ENCODE measurements at places on chromosomes 6 and 20.

DNA sequence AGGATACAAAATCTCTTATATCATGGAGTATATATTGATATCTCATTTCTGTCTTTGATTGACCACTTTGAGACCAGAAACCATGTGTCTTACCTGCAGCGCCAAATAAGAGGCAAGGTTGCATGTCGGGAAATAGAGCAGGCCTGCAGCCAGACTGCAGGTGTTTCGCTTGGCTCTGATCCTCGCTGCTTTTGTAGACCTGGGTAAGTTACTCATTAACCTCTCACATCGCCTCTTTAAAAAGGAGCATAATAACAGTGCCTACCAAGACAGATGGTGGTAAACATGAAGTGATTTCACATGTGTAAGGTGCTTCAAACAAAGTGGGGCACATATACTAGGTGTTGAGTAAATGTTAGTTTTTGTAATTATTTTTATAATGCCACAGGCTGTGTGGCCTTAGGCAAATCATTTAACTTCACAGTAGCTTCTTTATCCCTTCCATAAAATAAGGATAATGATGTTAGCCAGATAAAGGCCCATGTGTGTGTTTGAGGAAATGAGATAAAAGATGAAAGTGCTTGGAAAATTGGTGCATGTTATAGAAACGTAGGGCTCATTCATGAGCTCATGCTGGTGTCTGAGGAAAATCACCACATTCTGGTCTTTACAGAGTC lies 248.8 kb upstream of the MAP3K7 start:
- DNase-seq: no peak

DNA sequence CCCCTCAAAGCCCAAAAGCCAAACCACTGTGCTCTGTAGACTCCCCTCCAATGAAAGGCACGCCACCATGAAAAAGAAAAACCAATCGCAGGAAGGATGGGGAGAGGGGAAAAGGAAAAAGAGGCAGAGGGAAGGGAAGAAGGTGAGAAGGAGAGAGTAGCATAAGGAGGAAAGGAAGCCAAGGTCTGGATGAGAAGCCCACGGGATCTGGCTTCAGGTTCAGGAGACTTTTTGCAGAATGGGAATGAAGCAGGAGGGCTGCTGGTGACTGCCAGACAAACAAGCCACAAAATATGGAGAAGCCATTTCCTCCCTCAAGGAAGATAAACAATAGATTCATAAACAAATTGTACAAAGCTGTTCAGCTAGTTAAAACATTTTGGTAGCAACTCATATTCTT lies 79.0 kb upstream of the MRPS10 start:
- DNase-seq: no peak

DNA sequence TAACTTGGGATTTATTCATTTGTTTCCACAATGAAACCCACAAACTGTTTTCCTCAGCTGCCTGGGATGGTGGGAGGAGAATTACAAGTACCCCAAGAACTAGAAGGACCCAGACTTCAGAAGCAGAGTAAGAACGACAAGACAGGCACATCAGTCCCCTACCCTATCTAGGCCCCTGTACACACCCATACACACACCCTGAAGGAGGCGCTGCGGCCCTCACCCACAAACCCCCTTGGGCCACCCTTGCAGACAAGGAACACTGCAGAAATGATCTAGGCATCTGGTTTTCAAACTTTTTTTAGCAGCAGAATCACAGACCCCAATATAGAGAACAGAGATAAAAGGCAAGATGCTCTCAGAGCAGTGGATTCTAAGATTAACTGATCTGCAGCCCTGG lies 55.0 kb downstream of the TRERF1 start:
- DNase-seq: no peak

GRCh38 chr20:2932498-2932897 lies 59.2 kb downstream of the PTPRA start:
- no peak for DNase-seq

DNA sequence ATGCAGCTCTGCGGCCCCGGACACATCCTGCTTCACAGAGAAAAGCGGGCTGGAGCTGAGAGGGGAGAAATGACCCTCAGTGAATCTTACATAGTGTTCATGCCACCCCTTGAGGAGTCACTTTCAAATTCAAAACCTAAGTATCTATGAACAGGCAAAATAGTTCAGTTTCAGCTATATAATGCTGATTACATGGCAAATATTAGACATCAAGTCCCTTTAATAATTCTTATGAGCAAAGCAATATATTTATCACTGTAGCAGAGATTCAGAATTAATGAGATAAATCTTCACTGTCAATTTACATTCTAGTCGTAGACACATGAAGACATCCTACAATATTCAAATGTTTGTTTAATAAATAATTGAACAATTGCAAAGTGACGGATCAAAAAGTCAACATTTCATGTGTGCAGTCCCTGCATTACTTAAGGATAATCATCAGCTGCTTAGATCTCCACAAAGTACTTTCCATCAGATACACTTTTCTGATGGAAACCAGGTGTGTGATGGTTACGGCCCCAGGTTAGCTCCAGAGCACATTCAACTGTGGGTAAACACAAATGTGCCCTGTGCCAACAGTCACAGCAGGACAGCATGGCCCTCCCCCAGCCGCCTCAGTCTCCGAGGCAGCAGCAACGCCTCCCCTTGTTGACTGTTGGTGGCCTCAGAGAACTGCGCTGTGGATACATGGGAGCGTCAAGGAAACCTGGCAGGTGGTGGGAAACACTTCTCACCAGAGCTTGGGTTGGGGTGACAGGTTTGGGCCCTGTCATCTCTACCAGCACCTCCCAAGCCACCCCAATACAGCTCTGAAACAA lies 787 bp upstream of the PRR18 start:
- DNase-seq: no peak

DNA sequence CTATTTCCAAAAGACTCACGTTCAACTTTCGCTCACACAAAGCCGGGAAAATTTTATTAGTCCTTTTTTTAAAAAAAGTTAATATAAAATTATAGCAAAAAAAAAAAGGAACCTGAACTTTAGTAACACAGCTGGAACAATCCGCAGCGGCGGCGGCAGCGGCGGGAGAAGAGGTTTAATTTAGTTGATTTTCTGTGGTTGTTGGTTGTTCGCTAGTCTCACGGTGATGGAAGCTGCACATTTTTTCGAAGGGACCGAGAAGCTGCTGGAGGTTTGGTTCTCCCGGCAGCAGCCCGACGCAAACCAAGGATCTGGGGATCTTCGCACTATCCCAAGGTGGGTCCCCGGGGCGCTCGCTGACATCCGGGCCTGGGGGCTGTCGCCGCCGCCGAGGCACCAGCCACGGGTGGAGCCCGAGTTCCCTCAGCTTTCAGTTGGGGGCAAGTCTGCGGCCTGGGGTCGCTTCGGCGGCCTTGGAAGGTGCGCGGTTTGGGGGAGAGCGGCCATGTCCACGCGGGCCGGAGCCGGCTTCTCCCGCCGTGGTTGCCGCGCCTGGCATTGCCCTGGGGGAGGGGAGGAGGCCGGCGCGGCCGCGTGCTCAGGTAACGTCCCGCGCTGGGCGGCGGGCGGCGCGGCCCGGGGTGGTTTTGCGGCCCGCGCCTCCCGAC lies 429 bp downstream of the AMD1 start:
- peak; percentile 42 for DNase-seq

DNA sequence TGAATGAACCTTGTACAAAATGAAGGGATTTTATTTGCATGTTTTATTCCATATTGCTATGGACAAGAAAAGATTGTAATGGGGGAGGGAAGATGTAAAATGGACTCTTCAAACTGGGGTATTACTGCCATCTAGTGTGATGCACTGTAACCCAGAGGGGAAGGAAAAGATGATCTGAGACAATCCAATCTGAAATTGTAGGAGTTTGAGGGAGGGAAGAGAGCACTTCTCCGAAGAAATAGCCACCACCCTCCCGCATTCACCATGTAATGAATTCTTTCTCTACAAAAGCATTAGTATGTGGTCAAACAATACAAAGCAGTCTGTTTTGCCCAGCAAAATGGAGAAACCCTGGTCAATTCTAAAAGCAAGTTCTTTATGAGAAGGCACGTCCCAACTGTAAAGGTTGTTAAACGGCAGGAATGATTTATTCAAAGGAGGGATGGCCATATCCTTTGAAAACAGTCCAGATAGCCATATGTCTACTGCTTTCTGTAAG lies 679.5 kb upstream of the NRSN1 start:
- peak; percentile 47 for DNase-seq

DNA sequence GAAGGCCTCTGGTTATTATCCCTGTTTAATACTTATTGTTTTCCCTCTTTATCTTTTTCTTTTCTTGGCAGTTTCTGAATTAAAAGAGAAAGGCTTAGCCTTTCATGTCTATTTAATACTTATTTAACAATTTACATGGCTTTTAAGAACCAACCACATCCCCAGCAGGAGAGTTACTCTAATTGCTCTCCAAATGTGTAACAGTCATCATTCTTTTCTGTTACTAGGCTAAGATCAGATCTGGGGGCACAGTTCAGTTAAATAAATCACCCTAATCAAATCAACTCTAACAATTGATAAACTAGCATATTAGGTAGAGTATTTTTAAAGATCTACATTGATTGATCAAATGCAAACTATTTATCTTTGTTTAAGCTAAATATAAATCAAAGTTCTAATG lies 54.1 kb upstream of the NT5E start:
- DNase-seq: no peak

DNA sequence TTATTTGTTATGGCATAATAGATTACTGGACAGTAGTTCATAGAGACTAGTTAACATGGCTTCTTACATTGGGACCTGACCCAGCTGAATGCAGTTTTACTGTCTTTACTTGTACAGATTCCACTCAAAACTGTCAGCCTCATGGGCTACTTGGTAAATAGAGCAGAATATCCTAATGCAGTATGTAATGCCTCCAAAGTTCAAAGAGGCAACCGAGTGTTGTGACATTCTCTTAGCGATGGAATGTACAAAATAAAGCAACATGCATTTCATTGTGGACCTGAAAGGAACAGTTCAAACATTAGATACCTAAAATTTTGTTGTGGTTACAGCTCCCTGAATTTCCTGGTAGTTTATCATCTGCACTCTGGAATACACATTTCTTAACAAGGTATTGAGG lies 29.1 kb upstream of the RGS17 start:
- DNase-seq: no peak

- no peak for DNase-seq
Measured at GRCh38 chr6:166660157-166660688, 33.2 kb upstream of the RPS6KA2 start.

DNA sequence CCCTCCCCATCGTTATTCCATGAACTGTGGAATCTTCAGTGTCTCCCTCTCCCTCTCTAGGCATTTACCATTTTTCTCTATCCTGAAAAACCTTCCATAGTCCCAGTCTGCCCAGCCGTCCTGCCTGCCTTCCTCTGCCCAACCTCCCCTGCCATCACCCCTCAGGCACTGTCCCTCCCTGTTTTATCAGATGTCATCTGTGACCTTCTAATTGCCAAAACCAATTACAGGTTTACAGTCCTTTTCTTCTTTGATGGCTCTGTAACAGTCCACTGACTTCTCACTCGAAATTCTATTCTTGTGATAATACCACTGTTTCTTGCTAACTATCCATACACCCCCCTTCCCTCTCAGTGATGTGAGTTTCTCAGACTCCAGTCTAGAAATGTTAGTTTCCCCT lies 2.3 kb upstream of the SLC23A2 start:
- DNase-seq: no peak

DNA sequence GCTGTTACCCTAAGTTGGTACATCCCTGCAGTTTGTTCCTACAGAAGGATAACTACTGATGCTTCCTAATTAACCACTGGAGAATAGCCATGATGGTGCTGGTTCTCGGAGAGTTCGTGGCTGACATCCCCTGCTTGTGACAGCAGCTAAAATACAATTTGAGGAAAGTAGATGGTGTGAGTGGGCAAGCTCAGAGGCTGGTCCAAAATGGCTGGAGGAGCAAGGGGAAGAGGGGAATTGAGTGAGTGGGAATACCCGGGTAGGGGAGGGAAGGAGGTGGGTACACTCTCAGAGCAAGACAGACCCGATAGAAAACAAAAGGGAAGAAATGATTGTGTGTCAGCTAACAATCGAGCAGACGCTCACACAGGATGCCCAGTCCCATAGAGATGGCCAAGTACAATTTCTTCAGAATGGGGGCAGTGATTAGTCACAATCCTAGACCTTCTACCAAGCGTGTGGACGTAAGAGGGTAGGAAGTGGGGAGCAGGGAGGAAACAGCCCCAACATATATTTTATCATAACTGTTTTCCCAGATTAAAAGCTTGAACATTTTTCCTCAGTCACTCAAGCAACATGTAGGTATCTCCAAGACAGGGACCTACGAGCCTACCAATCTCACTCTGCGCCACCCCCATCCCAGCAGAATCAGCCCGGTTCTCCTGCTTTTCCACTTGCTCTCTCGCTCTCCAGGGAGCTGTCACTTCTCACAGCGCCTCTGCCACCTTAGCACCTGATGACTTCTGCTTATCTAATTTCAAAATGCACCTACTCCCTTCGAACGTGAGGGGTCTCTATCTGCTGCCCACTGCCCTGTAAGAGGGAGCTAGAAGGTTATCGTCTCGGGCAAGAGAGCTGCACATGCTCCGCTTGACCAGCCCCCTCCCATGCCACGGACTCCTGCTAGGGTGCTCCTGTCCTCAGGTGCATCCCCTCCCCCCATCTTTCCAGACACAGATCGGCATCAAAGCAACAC lies 26.2 kb downstream of the RIPOR2 start:
- no peak for DNase-seq

- DNase-seq: no peak
Measured at GRCh38 chr20:14569641-14570040, 232.2 kb upstream of the FLRT3 start.
